Kidney (tissue), 22 donors: ENCODE measurements at places on chromosomes 16 and 17.

DNA sequence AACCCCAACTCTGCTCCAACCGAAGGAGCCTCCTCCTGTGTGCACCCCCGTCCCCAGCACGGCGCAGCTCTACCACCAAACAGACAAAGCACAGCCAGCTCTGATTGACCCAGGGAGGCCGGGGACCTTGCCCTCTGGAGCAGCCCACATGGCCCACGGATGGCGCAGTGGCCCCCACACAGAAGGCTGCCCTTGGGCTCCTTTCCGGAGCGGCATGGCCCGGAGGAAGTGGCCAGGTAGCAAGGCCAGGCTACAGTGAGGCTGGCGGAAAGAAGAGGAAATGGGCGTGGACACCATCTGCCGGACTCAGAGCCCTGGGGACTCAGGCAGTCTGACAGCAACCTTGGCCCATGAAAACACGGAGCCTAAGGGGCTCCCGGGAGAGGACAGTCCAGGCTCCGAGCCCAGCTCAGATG, 19.9 kb upstream of the ZC3H18 start:
- no peak for DNase-seq

DNA sequence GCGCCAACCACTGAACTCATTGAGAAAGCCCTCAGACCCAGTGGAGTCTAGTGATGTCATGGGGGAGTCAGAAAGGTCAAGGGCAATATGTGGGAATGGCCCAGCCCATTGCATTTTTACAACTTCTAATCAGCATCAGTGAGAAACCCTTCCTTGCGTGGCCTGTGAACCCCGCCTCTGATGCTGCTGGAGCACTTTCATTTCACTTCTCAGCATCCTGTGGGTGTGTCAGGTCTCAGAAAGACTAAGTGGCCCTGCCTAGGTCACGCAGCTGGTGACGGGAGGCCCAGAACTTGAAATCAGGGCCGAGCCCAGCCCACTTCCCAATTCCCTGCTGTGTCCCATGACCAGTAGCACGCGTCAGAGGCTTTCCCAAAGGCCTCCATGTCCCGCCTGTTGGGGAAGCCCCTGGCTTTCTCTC, 6.1 kb downstream of the DNAI2 start:
- no peak for DNase-seq

- no peak for DNase-seq
Measured at GRCh38 chr16:20905576-20905975, 5.0 kb downstream of the LYRM1 start.

- DNase-seq: peak; percentile 88
Measured at GRCh38 chr17:57557834-57558681, 187.0 kb downstream of the CCDC182 start.

- no peak for DNase-seq
Measured at GRCh38 chr17:72135546-72136325, 14.9 kb downstream of the SOX9 start.

DNA sequence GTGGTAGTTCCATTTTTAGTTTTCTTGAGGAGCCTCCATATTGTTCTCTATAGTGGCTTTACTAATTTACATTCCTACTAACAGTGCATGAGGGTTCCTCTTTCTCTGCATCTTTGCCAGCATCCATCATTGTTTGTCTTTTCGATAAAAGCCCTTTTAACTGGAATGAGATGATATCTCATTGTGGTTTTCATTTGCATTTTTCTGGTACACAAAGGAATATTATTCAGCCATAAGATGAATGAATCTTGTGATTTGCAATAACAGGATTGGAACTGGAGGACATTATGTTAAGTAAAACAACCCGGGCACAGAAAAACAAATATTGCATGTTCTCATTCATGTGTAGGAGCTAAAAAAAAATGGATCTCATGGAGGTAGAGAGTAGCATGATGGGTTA, 31.6 kb downstream of the ITGAM start:
- DNase-seq: no peak

DNA sequence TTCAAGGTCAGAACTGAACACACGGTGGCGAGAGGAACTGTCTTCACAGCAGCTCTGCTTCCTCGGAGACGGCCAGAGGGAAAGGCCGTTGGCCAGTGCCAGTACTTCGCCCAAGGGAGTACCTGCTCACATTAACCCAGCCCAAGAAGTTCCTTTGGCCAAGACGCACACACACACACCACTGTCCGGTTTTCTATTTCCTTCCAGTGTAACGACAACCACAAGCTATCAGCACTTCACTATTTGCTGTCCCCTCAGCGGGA, 744 bp upstream of the GGNBP2 start:
- DNase-seq: peak; percentile 72

DNA sequence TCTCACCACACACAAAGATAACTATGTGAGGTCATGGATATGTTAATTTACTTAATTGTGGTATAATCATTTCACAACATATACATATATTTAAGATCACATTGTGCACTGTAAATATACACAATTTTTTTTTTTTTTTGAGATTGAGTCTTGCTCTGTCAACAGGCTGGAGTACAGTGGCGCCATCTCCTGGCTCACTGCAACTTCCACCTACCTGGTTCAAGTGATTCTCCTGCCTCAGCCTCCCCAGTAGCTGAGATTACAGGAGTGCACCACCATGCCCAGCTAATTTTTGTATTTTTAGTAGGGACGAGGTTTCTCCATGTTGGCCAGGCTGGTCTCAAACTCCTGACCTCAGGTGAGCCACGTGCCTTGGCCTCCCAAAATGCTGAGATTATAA, 11.5 kb upstream of the PRSS54 start:
- no peak for DNase-seq

DNA sequence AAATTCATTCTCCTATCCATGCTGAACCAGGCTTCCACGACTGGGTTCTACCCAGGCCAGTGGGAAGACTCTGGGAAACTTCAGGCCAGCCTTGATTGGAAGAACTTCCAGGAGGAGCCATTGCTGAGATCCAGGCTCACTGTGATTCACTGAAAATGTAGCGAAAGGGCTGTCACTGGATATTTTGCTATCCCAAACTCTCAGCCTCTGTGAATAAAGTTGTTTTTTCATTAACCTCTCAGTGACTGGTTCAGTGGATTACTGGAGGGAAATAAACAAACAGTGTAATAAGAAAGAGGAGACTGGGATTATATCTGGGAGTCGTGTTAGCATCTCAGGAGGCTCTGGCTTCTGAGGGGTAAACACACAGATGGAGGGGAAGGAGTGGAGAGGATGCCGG, 3.1 kb downstream of the FOXL1 start:
- DNase-seq: no peak

- peak; percentile 86 for DNase-seq
Measured at GRCh38 chr17:48997103-48997826, at the start of gene IGF2BP1. TSS of gene IGF2BP1 (plus strand) at chr17:48997385. CDS start at chr17:48997746, 361 bp downstream.

- peak; percentile 78 for DNase-seq
Measured at GRCh38 chr17:66580956-66581391, 253.9 kb upstream of the CACNG5 start.

GRCh38 chr16:4517812-4518680, 20.5 kb downstream of the CDIP1 start:
- DNase-seq: peak; percentile 71

DNA sequence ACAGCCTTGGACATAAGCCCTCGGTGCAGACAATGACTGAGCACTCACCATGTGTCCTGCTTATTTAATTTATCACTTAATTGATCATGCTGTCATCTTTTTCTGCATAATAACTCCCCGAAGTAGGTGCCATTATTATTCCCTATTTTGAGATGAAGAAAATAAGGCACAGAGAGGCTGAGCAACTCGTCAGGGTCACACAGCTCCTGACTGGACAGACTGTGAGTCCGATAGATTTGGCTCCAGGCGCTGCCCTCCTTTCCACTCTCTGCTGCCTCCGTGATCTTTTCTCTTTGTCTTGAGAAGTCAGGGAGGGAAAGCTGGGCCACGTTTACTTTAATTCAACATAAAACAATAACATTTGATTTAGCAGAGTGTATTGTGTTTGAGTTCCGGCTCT, 19.0 kb upstream of the N4BP1 start:
- DNase-seq: no peak
